ENCODE measurements at places on chromosomes 4 and X.

GRCh38 chrX:25534091-25534490 lies 518.3 kb upstream of the ARX start:
- DNase-seq = no peak

- no peak for DNase-seq
Measured at GRCh38 chr4:148295642-148296041, 146.6 kb downstream of the NR3C2 start.

DNA sequence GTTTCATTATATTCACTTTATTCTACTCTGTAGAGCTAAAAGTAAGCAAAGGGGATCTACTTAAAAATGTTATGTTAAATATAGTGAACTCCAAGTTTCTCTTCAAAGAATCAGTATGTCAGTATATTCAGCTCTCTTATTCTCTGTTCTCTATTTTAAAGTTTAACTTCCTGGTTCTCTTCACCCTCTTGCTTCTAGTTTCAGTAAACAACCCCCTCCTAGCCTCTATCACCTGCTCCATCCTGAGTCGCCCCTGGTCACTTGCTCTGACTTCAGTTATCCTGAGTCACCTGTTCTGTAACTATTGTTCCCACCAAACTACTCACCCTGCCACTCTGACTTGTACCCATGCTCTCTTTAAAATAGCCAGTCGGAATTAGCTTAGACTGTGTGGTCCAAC lies 180.9 kb upstream of the AADAT start:
- DNase-seq = no peak

GRCh38 chr4:27964095-27964494 lies 1103.5 kb downstream of the STIM2 start:
- no peak for DNase-seq

- DNase-seq = no peak
Measured at GRCh38 chrX:2498781-2499302, 1.9 kb downstream of the DHRSX start.
